Fibroblast of gingiva (primary cell): ENCODE measurements at places on chromosomes 3 and 15.

- DNase-seq = no peak
Observed at GRCh38 chr3:183158551-183159006, 4.0 kb downstream of the LAMP3 start.

DNA sequence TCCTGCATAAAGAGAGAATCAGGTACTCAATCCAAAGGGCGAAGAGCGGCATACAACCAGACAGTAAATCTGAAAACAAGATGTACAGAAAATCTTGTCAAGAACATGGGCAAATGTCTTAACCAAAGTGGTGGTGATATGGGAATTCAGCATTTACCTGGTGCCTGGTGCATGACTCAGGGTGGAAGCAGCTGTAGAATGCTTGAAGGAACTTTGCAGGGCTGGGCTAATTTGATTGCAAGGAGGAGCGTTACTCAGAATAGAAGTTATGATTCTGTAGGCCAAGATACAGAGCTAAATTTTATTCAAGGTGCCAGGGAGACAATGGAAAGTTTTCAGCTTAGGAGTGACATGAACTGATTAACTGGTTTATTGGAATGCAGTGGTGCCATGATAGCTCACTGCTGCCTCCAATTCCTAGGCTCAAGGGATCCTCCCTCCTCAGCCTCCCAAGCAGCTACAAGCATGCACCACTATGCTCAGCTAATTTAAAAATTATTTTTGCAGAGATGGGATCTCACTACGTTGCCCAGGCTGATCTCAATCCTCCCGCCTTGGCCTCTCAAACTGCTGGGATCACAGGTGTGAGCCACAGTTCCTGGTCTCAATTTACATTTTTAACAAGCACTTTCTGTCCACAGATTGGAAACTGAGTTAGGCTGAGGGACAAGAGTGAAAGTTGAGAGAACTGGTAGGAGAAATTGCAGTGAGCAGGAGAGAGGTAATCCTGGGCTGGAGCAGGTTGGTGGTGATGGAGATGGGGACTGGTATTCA is 91.5 kb upstream of the TBC1D5 start:
- DNase-seq = no peak

- no peak for DNase-seq
Observed at GRCh38 chr3:24674261-24674660, 179.6 kb upstream of the THRB start.

GRCh38 chr3:146537603-146538002 is 6.8 kb downstream of the PLSCR1 start:
- no peak for DNase-seq

- peak; percentile 48 for DNase-seq
Observed at GRCh38 chr3:65443739-65444446, 594.8 kb downstream of the MAGI1 start.

GRCh38 chr3:16897254-16897926 is 12.6 kb downstream of the PLCL2 start:
- DNase-seq = peak; percentile 22

- DNase-seq = peak; percentile 92
Observed at GRCh38 chr15:66882251-66883020, 180.4 kb downstream of the SMAD6 start.

- no peak for DNase-seq
Observed at GRCh38 chr3:133987948-133988484, 41.7 kb downstream of the SLCO2A1 start.

GRCh38 chr15:47736143-47736786 is 19.0 kb downstream of the SEMA6D start:
- DNase-seq = peak; percentile 5

GRCh38 chr15:64690578-64691296 is 84.7 kb downstream of the RBPMS2 start:
- no peak for DNase-seq

DNA sequence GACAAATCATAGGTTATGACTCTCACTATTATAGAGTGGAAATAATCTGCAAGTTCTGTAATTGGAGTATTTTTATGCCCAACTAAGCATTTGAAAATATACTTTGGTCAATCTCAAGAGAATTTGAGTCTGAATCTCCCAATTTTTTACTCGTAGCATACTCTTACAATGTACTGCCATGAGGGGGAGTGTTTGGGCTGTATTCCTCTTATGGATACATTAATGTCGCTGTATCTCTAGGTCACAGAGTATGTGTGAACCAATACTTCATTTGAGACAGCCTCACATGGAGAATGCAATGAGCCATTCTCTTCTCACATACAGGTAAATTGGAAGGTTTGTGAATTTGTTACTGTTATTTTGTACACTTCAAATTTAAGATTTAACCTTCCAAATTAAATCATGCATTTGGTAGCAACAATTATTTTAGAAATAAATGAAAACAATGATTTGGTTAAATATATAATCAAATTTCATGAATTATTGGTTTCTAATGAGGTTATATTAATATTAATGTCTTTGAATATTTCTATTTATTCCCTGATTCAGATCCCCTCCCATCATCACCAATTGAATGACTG is 5.5 kb upstream of the CD200 start:
- DNase-seq = peak; percentile 47

DNA sequence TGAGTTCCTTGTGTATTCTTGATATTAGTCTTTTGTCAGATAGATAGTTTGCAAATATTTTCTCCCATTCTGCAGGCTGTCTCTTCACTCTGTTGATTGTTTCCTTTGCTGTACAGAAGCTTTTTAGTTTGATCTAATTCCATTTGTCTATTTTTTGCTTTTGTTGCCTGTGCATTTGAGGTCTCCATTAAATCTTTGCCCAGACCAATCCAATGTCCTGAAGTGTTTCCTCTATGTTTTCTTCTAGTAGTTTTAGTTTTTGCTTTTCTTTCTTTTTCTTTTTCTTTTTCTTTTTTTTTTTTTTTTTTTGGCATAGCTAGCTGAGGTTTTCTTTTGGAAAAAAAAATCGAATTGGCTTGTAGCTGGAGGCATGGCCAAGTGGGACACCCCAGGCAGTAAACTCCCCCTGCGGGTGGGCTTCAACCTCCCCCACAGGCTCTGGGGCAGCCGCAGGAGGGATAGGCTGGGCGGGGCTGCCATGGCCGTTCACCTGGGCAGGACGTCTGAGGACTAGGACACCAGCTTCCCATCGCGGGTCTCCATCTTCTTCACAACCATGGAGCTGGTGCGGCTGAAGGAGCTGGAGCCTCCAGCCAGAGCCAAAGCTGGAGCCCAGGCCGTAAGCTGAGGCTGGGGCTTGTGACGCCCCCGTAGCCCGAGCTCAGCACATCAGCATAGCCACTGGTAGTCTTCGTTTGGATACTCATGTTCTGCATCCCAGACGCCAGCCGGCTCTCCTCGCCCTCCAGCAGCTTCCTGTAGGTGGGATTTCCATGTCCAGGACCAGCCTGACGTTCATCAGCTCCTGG is 16.2 kb upstream of the PSTPIP1 start:
- no peak for DNase-seq

GRCh38 chr3:187944390-187945179 is 199.3 kb upstream of the BCL6 start:
- no peak for DNase-seq

DNA sequence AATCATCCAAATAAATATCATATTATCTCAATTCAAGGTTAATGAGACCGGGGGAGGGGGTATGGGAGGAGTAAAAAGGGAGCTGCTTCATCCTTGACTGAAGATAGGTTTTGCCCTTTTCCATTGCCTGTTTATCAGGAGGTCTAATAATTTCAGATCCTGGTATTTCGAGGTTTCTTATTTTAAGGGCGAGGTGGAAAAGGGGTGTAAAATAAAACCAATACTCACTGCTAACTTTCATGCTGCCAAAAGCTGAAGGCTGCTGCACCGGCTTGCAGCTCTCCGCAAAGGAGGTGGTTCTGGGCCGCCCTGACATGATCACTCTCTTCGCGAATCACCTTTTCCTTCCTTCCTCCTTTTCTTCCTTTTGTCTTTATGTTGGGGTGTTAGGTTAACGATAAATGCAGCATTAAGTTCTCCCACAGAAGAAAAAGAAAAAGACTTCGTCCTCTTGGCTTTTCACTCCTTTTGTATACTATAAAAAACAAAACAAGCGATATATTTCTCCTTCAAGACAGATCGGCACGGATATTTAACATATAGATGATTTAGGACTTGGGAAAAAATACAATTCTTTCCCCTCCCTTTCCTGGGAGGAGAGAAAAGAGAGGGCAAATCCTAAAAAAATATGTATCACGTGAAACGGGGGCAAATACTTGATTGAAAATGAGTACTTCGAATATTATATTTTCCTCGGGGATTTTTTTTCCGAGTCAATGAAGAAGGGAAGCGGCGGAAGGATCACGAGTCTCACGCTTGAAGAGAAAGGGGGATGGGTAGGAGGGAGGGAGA is 932 bp downstream of the GSK3B start:
- DNase-seq = peak; percentile 91

GRCh38 chr15:88752951-88753350 is 50.3 kb upstream of the ACAN start:
- no peak for DNase-seq

DNA sequence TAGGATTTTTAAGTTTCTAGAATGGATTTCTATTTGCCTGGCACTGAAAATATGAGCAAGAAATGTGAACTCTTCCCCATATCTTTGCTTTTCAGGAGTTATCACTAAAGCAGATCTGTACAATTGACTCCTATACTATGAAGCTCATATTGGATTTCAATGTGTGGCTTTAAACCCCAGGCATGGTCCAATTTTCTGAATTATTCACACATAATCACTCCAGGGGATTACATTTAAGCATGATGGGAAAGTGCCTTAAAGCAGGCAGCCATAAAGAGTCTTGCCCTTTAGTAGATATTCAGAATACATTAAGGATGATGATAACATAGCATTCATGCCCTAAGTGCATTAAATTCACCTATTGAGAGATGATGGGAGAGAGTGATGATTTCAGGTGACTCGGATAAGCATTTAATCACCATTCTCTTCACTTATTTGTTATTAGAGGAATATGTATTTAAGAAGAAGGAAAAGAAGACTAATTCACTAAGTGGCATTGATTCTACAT is 331.8 kb upstream of the ROBO1 start:
- no peak for DNase-seq

DNA sequence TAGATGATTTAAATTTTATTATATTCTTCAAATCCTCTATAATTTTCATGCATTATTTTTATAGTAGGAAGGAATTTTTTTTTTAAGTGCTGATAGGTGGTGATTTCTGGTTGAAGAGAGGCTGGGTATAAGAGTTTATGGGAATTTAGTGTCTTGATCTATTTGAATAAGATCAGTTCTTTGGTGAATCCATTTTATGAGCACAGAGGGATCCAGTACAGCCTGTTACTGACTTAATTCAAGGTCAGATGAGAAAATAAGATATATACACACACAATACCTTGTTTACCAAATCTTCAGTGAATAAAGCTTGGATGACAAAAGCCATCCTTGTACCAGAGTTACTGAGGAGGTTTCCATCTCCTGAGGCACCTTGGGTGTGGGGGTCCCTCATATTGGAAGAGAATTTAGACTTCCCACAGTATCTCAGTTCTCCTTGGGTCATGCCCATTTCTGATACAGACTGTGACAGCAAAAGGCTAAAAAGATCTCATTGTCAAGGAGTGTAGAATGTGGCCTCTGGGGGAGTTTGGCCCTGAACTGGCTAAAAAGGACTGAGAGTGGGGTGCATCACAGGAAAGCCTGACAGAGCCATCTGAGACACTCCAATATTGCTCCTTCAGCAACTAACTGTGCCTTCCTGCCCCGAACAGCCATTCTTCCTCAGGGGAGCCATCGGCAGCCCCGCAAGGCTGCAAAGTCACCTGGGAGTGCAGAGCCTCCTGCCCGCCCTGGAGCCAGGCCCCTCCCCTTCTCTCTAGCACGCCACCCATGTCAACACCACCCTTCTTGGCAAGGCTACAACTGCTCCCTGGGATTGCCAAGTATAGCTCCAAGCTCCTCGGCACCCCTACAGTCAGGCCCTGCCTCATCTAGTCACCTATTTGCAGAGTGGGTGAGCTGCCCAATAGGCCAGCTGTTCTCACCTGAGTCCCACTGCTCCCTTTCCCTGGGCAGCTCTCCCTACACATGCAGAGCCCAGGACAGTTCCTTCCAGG is 43.1 kb upstream of the HACD2 start:
- no peak for DNase-seq

DNA sequence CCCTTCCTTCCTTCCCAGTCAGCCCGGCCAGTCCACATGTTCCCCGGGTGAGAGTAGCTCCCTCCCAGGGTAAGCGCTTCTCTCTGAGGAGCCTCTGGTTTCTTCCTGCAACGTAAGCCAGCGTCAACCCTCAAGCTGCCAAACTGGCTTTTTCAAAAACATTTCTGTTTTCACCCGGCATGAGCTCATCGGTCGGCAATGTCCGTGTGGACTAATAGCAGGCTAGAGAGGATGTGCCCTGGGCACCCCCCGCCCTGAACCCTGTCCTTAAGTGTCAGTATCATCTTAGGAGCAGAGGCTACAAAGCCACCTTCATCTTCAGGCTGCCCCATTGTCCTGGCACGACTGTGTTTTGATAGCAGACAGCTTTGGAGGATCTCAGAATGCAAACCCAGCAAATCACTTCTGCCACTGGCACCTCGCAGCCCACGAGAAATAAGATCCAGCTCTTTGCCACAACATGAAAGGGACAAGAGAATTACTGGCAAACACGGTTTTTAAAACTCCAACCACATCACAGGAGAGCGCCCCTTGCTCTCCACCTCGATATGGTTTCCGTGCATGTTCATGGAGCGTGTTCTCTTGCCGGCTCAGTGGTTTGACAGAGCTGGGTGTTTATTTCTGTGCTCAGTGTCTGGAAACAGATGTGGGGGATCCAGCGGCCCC is 9.9 kb downstream of the ALDH1A3 start:
- peak; percentile 88 for DNase-seq

DNA sequence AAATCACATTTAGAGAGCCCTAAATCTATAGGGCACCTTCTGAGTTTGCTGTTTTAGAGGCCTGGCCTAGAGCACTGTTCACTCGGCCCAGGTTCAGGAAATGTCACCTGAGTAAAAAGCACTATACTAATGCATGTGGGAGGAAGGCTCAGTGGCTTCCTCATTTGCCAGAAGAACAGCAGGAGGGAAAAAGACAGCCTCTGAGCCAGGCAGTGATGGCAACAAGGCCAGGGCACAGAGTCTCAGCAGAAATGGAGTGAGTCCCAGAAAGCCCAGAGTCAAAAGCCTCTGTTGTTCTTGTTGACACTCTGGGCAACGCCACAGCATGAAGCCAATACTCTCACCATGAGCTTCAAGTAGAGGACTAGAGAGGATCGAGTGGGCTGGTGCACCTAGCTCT is 25.9 kb downstream of the LTF start:
- DNase-seq = no peak

DNA sequence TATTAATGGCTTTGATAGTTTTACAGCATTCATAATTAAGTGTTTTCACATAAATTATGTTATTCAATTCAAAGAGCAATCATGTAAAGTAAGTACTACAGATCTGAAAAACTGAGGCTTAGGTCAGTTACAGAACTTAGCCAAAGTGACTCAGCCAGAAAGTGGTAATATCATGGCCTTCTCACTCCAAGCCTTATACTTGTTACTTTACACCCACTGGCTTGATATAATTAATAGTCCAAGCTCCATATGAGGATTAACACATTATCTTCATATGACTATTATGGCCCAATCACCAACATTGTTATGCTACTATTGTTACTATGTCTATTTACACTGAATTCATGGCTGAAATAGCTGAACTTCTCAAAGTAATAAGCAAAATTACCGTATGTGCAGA is 50.7 kb downstream of the TIGIT start:
- no peak for DNase-seq

GRCh38 chr15:41968701-41969100 is 3.7 kb downstream of the EHD4 start:
- DNase-seq = peak; percentile 33
